ENCODE measurements at places on chromosomes 5 and 9. TPM values are rescaled to one million over a fixed set of nuclear protein-coding genes. Genes with fewer than 3 reads are reported as not detected.

ERCC6L2 gene
- total RNA-seq = 24.1 TPM

GFI1B gene
- 0.12 TPM for total RNA-seq

RNF208 gene
- 6.6 TPM for total RNA-seq

F12 gene
- 6.7 TPM for total RNA-seq

PLK2 gene
- total RNA-seq = 12.8 TPM

PDE4D gene
- 154 TPM for total RNA-seq

ANKRD55 gene
- 0.74 TPM for total RNA-seq

ANKRD33B gene
- 12.0 TPM for total RNA-seq
